ENCODE measurements at places on chromosomes 4 and X.

GRCh38 chrX:53716328-53717088 lies 30.0 kb upstream of the HUWE1 start:
- DNase-seq, result no peak

DNA sequence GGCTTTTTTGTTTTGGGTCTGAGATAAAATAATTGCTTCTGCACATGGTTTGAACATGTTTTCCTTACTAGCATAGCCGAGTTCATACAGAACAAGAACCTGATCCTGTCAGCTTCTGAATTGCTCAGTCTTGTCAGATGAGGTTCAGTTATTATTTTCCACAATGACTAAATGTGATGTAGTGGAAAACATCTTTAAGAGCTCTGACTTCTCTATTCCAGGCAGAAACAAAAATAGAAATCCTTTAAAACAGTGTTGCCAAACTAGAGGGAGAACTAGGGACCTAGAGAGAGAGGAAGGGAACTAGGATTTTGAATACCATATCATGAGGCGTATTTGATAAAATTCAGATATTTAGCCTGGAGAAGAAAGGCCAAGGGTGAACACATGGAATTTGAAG lies 2.0 kb downstream of the ATP6AP2 start:
- DNase-seq, result no peak

- DNase-seq, result no peak
These were observed 77.5 kb downstream of the HTRA3 start for GRCh38 chr4:8346838-8347605.

DNA sequence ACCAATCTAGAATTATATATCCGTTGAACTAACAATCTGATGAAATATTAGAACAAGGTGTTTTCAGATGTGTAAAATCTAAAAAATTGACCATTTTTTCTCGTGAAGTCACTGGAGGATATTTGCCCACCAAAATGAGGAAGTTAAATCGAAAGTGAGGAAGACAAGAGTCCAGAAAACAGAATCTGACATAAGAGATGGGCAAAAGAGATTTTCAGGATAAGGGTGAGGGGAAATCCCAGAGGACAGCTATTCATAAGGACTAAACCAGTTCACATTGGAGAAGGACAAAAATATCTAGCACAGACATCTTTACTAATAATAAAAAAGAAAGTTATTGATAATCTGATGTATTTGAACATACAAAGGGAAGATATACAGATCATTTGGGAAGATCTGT lies 18.7 kb upstream of the ALG13 start:
- no peak for DNase-seq

DNA sequence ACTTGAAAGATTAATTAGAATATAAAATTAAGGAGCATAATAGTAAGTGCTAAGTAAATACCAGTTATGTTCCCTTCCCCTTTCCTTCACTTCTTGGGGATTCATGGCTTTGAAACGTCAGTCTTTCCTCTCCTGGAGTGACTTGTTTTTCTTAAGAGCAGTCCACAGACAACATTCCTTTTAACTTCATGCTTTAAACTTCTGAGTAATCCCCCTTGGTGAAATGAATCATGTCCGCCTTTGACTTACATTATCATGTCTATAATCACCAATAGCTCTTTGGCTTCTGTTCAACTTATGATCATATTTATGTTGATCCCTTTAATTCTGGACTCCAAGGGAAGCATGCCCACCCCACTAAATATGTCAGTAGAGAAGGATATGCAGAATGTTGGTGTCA lies 1012.1 kb upstream of the SLIT2 start:
- DNase-seq, result no peak

- DNase-seq, result no peak
These were observed 15.3 kb downstream of the TMEM175 start for GRCh38 chr4:947491-947971.

DNA sequence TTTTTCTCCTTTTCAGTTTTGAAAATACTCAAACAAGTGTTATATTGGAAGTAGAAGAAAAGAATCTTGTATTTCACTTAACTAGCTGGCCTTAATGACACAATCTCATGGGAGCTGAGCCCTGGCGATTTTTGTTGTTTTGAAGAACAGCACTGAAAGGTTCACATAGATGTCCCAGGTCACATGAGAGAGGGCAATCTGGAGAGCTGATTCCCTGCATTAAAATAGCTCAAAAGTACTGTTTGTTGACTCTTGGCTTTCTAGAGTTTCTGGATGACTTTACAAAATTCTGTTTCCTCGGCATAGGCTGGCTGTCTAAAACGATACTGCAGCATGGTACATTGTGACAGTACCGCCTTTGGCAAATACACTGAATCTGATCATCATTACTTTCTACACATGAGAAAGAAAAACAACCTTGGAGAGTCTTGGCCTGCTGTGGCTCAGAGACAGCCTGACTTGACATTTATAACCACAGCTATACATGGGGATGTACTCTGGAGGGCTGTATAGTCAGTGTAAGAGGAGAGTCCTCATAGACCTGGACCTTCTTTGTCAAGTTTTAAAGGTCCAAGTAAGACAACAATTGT lies 119.8 kb upstream of the PDLIM3 start:
- DNase-seq, result no peak

GRCh38 chr4:183403486-183403885 lies 41.0 kb upstream of the CDKN2AIP start:
- DNase-seq, result no peak

Measured in GM13976 (cell line).